ENCODE measurements at places on chromosomes 12 and 14.

GRCh38 chr12:39990122-39991101, 115.5 kb downstream of the SLC2A13 start:
- H3K27me3 ChIP-seq: no peaks in the 10 kb centered on the region
- H3K36me3 ChIP-seq: no peaks in the 10 kb centered on the region
- H3K4me1 ChIP-seq: no peaks in the 10 kb centered on the region
- peak; percentile 78 for DNase-seq

- H3K4me1 ChIP-seq: no peaks in the 10 kb centered on the region
- H3K36me3 ChIP-seq: peaks cover 1% of the 10 kb centered on the region
- no peak overlapping the region for H3K27ac ChIP-seq
- H3K27me3 ChIP-seq: no peaks in the 10 kb centered on the region
- DNase-seq: no peak
Observed at GRCh38 chr12:57166971-57167371, 19.6 kb upstream of the LRP1-AS start.

DNA sequence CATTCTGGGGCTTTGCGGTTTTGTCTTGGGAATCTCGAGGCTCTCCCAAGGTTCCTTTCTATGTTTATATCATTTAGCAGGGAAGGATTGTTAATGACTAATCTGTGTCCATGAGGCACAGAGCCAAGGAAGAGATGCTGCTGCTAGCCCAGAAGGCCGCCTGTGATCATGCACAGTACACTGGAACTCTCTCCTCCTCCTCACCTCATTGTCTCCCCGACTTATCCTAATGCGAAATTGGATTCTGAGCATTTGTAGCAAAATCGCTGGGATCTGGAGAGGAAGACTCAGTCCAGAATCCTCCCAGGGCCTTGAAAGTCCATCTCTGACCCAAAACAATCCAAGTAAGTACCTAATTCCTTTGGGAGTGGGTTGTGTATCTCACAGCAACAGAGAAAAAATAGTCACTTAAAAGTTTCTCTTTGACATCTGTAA, at the start of gene NR1H4:
NR1H4 (plus strand) TSS at position 151 of the 435 bp plus-strand sequence. CDS start 19,458 bp downstream, outside the sequence.
- H3K4me3 ChIP-seq: no peak within 1 kb of the TSS
- peaks cover 9% of the 10 kb centered on the region for H3K4me1 ChIP-seq
- no peaks in the 10 kb centered on the region for H3K36me3 ChIP-seq
- no peaks in the 10 kb centered on the region for H3K27me3 ChIP-seq
- peak within 1 kb of the TSS; percentile 30 for H3K27ac ChIP-seq
- peak; percentile 20 for DNase-seq

DNA sequence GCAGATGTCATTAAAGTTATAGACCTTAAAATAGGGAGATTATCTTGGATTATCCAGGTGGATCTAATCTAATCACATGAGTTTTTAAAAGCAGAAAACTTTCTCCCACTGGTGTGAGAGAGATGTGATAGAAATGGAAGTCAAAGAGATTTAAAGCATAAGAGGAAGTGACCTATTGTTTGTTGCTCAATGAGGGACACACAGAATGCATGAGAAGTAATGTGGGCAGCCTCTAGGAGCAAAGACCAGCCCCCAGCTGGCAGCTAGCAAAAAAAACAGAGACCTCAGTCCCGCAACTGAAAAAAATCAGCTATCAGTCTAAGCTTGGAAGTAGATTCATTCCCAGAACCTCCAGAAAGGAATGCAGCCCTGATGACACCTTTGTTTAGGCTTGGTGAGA, 24.6 kb upstream of the ANP32D start:
- no peaks in the 10 kb centered on the region for H3K36me3 ChIP-seq
- no peaks in the 10 kb centered on the region for H3K27me3 ChIP-seq

GRCh38 chr12:1838205-1838993, 18.0 kb downstream of the LRTM2 start:
- no peak overlapping the region for H3K4me3 ChIP-seq
- no peak for DNase-seq
- no peaks in the 10 kb centered on the region for H3K36me3 ChIP-seq
- no peak overlapping the region for H3K27ac ChIP-seq
- no peaks in the 10 kb centered on the region for H3K27me3 ChIP-seq
- H3K4me1 ChIP-seq: no peaks in the 10 kb centered on the region

DNA sequence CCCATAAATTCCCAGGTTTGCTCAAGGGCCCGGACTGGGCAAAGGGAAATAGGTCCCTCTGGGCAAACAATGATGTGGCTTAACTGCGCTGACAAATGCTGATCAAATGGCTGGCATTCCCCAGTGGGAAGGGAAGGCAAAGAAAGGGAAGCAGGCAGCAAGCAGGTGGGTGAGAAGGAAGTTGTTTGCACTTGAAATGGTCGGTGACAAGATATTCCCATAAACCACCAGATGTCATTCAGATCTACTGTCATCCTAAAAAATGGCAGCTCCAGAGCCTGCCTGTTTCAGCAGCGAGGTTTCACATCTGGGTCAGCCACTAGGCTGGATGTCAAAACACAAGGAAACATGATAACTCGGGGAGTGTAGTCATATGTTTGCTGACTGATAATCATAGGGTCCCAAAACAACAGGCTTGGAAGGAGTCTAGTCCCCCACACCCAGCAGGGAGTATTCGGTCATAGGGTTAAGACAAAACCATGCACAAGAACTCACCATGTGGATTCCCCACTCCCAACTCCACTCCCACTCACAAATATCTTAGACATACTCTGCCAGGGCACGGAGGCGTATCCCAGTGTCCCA, 37.9 kb upstream of the MDM1 start:
- no peak overlapping the region for H3K4me3 ChIP-seq
- DNase-seq: no peak
- no peaks in the 10 kb centered on the region for H3K36me3 ChIP-seq
- no peak overlapping the region for H3K27ac ChIP-seq
- H3K4me1 ChIP-seq: peaks cover 4% of the 10 kb centered on the region

GRCh38 chr12:131774576-131775391, 53.4 kb upstream of the MMP17 start:
- no peak for DNase-seq
- no peaks in the 10 kb centered on the region for H3K4me1 ChIP-seq
- H3K4me3 ChIP-seq: no peak overlapping the region
- H3K36me3 ChIP-seq: no peaks in the 10 kb centered on the region
- H3K27me3 ChIP-seq: no peaks in the 10 kb centered on the region

DNA sequence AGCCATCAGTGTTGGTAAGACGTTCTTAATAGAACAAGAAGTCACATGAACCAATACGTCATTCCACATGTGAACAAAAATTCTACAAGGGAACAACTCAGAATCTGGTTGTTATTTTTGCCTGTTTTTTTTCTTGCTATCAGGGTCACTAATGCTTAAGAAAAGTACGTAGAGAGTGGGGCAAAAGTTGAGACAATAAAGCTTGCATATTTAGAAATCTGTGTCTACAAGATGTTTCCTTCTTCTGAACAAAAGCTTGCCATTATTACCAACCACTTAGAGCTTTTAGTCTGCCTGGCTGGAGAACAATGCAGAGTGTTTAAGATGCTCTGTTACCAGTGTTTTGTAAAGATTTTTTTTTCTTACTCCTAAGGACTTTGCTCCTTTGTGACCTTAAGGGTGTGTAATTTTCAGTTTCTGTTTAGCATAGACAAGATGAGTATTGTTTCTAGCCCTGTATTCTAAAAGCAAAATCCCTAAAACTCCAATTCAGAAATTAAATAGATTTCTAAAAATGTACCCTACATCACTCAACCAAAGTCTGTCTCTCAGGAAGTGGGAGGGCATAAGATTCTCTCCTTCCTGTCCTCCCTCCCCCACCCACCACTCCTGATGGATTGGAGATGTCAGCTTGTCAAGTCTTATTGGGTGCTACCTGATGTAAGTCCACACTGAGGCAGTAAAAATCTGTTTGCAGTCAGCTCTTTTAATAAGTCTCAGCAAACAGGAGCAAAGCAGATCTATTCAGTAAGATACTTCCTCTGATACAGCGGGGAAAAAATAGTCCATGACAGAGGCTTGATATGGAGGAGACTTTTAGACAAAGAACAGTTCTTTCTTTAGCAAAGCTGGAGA, 267.6 kb downstream of the GRIN2B start:
- no peak overlapping the region for H3K27ac ChIP-seq
- DNase-seq: no peak
- no peaks in the 10 kb centered on the region for H3K27me3 ChIP-seq
- no peaks in the 10 kb centered on the region for H3K36me3 ChIP-seq

GRCh38 chr12:62915204-62915529, 19.8 kb downstream of the PPM1H start:
- no peak overlapping the region for H3K4me3 ChIP-seq
- no peak for DNase-seq
- H3K27ac ChIP-seq: no peak overlapping the region
- H3K27me3 ChIP-seq: no peaks in the 10 kb centered on the region
- peaks cover 10% of the 10 kb centered on the region for H3K4me1 ChIP-seq

DNA sequence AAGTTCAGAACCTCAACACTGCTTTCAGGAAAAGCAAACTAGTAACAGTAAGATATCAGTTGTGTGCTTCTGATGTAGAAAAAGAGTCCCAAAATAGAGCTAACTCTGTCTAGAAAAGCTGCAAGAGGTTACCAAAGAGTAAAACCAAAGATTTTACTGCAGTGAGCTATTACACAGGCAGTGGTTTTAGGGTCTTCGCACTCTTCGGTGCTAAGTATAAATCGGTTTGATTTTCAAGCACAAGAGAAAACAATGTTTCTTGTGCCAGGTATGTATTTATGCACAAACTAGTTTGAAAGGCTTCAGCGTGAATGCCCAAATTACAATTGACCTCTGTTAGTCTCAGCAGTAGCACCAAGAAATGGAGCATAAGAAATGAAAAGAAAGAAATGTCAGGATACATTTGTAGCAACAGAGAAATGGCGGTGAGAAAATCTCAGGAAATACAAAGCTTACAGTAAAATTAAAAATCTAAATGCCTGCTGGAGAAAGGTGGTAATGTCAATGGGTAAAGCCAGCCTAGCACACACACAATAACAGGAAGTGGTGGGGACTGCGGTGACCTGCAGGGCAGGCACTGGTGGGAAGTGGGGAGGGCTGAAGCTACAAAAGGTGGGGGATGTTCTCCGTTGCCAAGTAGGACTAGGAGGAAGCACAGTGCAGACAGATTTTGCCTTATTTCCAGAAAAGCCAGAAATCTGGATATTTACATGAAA, 18.0 kb upstream of the DYRK2 start:
- no peak overlapping the region for H3K27ac ChIP-seq
- H3K4me3 ChIP-seq: no peak overlapping the region
- no peaks in the 10 kb centered on the region for H3K36me3 ChIP-seq
- DNase-seq: peak; percentile 51

GRCh38 chr12:57261428-57261865, 10.5 kb upstream of the STAC3 start:
- no peak overlapping the region for H3K27ac ChIP-seq
- peaks cover 17% of the 10 kb centered on the region for H3K36me3 ChIP-seq
- peaks cover 24% of the 10 kb centered on the region for H3K4me1 ChIP-seq
- no peak for DNase-seq
- no peaks in the 10 kb centered on the region for H3K27me3 ChIP-seq

DNA sequence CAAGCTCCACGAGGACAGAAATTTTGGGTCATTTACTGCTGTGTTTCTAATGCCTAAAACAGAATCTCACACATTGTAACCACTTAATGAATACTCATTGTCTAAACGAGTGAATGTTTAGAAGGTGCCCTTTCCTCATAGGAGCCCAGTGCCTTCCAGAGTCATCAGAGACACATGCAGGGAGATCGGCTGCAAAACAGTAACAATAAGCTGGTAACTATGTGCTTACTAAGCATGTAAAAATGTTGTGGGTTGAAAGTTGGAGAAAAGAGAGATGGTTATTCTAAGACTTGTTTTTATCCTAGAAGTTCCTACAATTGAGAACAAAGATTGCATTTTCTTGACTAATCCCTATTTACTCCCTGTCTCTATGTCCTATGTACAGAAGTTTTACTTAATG, 7.4 kb downstream of the TESPA1 start:
- H3K27me3 ChIP-seq: no peaks in the 10 kb centered on the region
- no peaks in the 10 kb centered on the region for H3K4me1 ChIP-seq
- DNase-seq: no peak
- no peak overlapping the region for H3K27ac ChIP-seq

- H3K4me3 ChIP-seq: no peak overlapping the region
- no peak for DNase-seq
- no peaks in the 10 kb centered on the region for H3K36me3 ChIP-seq
- no peak overlapping the region for H3K27ac ChIP-seq
- no peaks in the 10 kb centered on the region for H3K27me3 ChIP-seq
Observed at GRCh38 chr12:88266806-88267360, 124.8 kb downstream of the TMTC3 start.

DNA sequence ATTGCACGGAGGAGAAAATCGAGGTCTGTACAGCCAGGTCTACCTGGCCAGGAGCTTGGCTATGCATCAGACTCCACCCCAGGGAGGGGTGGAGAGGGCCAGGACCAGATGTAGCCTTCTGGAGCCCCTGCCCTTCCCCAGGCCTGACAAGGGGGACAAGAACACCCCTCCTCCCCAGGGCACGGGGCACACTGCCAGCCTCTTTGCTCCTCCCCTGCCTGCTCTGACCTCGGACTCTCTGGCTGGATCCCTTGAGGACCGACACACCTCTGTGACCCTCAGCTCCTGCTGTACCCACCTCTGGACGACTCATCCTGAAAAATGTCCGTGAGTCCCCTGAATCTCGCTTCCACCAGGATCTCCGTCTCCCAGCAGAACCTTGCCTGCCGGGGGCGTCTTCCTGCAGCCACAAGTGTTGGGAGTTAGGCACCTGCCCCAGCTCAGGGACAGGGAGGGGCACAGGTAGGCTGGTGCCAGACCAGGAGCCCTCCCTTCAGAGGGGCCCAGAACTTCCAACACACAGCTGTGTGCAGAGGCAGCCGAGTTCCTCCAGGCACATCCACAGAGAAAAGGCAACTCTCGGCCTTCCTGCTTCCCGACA, 21.8 kb downstream of the AHNAK2 start:
- H3K4me1 ChIP-seq: peaks cover 6% of the 10 kb centered on the region
- H3K36me3 ChIP-seq: no peaks in the 10 kb centered on the region
- no peak overlapping the region for H3K4me3 ChIP-seq
- no peak for DNase-seq

DNA sequence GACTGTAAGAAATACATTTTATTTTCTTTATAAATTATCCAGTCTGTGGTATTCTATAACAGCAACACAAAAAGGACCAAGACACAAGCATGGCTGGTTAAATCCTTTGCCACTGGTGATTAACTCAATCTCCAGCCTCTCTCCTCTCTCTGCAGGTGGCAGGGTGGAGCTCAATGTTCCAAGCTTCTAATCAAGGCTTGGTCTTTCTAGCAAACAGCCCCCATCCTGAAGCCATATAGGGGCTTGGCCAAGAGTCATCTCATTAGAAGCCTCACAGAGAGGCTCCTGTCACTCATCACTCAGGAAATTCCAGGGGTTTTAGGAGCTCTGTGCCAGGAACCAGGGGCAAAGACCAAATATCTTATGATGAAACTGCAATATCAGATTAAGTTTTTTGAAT, 12.0 kb downstream of the C12orf75 start:
- H3K27me3 ChIP-seq: no peaks in the 10 kb centered on the region
- DNase-seq: no peak
- H3K4me3 ChIP-seq: no peak overlapping the region
- no peak overlapping the region for H3K27ac ChIP-seq
- no peaks in the 10 kb centered on the region for H3K4me1 ChIP-seq

- no peak overlapping the region for H3K27ac ChIP-seq
- DNase-seq: peak; percentile 13
- no peaks in the 10 kb centered on the region for H3K36me3 ChIP-seq
- H3K4me3 ChIP-seq: no peak overlapping the region
- no peaks in the 10 kb centered on the region for H3K4me1 ChIP-seq
- no peaks in the 10 kb centered on the region for H3K27me3 ChIP-seq
Observed at GRCh38 chr14:98931911-98932310, 340.1 kb downstream of the BCL11B start.

Data from body of pancreas (tissue), 4 donors.